ENCODE measurements at places on chromosomes 5 and 9.

GRCh38 chr9:124332361-124333202, 74.8 kb downstream of the NEK6 start:
- no peak for DNase-seq

DNA sequence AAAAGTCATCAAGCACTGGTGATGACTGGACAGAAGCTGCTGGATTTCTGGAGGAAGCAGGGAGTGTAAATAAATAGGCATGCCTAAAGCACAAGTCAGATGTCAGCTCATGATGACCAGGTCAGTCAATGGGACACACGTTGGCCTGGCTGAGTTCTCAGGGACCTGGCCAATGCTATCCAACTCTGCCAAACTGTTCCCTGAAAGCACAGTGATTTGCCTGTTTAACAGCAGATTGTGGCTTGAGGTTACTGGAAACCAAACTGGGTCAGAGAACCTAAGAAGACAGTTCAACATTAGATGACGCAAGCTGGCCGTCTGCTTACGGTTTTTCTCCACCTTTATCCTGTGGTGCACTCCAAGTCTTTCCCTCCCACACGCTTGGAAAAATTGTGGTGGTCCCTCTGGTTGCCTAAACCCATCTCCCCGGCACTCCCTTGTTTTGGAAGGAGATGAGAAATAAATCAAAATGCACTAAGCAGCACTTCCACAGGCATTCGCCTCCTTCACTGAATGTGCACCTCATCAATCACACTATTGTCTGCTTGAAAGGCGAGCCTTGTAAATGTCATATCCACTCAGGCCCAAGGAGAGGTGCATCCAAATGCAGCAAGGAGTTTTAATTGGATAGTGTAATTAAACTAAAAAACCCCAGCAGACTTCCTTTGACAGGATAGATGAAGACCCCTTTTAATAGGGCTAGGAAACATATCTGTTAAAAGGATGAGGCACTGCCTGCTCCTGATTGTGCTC, 199.4 kb downstream of the GAPVD1 start:
- no peak for DNase-seq

DNA sequence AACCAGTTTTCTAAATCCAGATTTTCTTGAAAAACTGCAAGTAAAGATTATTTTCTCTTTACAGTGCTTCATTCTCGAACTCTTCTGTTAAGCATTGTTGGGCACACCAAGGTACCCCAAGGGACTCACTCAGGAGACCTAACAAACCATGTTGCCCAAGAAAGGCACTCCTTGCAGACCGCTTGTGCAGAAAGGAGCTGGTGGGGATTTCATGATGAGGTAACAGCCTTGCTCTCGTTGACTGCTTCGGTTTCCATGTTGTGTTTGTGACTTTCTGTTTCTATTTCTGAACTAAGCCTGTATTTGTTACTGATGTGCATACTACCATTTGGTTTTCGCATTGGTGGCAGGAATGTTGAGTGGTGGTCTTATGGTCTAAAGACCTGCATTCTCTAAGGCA, 266.6 kb upstream of the DAP start:
- no peak for DNase-seq

DNA sequence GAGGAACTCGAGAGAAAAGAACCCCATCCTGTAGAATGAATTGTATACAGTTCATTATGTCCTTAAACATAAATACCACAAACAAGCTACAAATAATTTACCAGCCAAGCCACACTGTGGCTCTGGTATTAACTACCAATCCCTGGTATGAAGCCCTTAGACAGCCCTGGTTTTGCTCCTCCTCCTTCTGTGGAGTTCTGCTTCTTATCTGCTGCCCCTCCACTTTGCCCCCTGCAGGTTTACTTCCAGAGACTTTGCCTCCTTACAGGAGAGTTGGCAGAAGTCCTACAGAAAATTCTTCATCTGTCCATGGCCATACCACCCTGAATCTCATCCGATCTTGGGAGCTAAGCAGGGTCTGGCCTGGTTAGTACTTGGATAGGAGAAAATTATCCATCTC, 219.8 kb downstream of the ACTL7B start:
- no peak for DNase-seq

DNA sequence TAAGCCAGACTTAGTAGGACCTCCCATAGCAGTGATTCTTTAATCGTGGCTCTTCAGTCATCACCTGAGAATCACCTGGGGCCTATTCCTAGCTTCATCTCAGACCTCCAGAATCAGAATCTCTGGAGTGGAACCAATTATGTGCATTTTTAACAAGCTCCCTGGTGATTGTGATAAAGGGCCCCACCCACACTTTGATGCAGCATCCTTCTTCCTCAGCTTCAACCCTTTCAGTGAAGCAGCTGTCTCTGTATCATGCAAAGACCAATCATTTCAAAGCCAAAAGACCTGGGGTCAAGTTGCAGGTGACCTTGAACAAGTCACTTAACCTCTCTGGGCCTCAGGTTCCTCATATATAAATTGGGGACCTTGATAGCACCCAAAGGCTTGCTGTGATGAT, 17.1 kb downstream of the FBXO10 start:
- no peak for DNase-seq

- DNase-seq = no peak
Measured at GRCh38 chr9:12716823-12717600, 23.8 kb downstream of the TYRP1 start.

DNA sequence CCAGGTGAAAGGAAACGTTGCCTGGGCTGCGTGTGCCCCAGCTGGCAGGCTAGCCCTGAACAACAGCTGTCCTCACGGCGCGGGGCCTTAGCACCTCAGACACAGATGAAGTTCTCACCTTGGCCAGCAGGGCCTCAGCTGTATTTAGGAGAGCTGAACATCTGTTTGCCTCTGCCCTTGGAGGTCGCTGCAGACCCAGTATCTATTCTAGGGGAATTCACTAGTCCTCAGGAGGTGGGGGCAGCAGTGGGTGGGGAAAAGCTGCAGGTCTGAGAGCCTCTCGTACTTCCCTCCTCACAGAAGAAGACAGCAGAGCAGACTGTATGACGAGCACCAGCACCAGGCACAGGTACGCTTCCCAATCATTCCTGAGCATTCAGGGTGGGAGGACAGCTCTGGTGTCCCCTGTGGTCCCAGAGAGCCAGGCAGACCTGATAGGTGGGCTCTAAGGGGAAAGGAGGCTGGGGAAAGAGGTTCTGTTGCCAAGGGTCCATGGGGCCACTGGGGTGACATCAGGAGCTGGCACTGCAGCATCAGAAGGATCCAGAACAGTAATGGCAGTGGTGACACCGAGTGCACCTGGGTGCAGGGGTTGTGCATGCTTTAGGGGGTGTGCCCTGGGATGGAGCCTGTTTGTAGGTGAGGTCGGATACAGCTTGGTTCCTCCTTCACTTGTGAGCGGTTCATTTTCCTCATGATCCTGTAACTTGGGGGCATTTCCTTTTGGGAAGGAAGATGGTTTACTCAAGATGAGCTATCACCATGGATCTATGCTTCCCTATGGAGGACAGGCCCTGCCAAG, 13.8 kb downstream of the CD74 start:
- no peak for DNase-seq

DNA sequence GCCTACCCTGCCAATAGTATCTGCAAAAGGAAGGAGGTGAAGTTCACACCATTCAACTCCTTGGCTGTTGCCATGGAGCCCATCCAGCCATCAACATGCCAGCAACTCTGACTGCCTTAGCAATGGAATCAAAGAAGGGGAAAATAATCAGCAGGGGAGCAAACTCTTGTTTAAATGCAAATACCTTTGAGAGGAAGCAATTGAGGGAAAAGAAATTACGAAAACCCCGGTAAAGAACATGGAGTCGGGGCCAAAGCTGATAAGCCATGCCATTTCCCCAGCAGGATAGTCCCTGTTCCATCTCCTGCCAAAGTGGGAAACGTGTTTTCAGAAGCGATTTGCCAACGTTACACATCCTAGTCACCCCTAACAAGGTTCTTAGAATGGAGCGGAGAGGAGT, 69.0 kb downstream of the MFAP3 start:
- no peak for DNase-seq

- peak; percentile 46 for DNase-seq
Measured at GRCh38 chr9:118459913-118460312, 755.7 kb downstream of the TLR4 start.

DNA sequence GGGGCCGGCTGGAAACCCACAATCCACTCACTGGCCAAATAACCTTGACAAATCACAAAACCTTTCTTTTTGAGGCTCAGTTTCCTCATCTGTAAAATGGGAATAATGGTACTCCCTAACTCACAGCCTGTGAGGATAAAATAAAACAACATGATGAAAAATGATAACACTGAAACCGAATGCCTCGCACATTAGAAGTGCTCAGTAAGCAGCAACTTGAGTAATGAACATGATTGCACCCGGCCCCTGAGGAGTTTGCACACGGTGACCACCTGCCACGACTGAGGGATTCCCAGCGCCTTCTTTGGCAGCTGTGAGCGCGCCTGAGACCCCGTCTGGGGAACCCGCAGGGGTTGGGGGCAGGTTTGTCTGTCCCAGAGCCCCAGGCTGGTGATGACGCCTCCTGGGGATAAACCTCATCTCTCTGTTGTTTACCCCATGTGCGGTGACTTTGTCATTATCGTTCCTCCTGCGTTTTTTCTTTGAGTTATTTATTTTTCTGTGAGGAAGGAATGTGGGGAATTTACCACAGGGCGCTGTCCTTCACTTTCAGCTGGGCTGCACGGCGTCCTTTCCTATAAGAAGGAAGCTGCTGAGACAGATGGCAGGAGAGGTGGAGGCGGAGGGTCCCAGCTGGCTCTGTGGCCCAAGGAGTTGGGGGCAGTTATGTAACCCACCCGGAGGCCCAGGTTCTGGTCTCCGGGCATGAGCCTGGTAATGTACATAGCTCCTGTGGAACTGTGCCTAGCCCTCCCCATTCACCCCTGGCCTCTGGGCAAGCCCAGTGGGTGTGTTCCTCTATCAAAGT, 3.0 kb upstream of the SYNPO start:
- DNase-seq = no peak

DNA sequence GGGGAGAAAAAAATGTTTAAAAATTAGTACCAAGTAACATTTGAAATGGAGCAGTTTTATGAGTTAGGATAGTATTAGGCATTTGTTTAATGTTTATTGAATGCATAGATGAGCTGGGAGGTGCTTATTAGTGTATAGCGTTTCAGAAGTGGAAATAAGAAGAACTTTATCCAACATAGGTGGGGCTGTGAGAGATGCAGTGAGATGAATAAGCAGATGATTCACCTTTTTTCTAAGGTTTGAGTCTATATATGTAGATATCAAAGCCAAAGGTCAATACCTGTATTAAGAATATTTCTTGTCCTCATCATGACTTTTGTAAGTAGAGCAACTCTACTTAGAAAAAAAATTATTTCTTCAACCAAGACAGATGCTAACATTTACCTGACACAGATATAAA, 54.6 kb upstream of the POU4F3 start:
- no peak for DNase-seq

DNA sequence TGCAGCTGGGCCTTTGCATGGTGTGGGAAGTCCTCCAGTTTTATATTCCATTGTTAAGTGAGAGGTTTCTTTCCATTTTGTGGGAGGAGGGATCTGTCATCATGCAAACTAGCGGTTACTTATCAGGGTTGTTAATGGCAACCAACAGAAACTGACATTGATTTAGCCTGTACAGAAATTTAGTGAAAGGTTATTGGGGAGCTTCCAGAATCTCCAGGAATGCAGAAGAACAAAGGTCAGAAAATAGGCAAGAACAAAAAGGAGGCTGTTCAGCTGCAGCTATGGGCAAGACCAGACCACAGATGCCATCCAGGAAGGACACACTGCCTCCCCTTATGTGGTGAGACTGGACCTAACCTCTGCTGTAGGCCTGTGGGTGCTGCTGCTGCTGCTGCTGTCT, 395.8 kb downstream of the KDM4C start:
- DNase-seq = no peak
